ENCODE measurements at places on chromosomes 2 and 18.

GRCh38 chr18:54503131-54503894 lies 87.7 kb upstream of the DYNAP start:
- DNase-seq, result no peak

DNA sequence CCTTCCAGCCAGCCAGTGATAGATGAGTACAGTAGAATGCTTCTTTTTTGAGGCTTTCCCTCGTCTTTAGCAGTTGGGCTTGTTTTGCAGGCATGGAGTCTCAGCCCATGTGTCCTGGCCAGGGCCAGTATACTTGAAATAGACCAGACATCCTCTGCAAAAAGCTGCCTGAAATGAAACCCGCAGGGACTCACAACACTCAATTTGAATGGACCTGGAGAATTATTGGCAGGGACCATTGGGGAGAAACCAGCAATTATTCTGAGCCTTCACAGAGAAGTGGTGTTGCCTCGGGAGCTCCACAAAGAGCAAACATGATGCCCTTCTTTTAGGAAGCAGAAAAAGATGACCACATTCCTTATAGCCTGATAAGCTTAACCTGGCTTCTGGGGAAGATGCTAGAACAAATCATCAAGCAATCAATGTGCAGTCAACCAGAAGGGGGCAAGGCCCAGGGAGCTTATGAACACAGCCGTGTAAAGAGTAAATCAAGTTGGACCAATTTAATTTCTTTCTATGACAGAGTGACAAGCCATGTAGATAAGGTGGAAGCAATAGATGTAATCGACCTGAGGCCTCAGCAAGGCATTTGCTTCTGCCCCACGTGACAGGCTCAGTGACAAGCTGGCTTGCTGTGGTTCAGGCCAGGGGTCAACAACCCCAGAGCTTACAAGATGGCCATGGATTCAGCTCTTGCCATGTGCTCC lies 42.1 kb downstream of the BOD1L2 start:
- DNase-seq, result no peak

DNA sequence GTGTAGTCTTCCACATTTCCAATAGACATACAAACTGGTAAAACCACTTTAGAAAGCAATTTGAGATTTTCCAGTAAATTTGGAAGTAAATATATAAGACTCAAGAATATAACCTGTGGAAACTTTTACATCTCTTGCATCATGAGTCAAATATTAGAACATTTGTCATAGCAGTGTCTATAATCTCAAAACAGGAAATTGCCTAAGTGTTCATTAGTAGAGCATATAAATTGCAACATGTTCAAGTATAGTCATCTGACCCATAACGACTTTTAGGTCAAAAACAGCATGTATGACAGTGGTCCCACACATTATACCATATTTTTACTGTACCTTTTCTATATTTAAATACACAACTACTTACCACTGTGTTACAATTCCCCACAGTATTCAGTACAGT lies 555.9 kb upstream of the VRK2 start:
- no peak for DNase-seq

DNA sequence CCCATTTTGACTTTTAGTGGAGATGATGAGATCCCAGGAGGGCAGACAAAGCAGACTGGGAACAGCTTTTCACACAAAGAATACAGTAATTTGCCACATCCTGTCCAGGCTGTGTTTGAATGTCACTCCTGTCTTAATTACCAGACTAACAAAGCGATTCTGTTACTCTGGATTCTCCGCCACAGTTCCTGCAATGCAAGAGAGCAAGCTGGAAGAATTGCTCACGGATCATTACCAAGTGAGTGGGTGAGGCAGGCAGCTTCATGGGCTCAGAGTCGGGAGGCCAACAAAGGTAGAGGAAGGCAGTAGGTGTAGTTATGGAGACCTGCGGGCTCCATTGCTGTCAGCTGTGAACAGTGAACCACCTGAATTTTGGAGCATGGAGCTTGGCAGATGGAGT lies 250.5 kb upstream of the ATP5MC3 start:
- DNase-seq, result no peak

GRCh38 chr2:238582159-238582558 lies 155.4 kb downstream of the ASB1 start:
- DNase-seq, result no peak

- no peak for DNase-seq
Measured at GRCh38 chr18:8298186-8298585, 311.1 kb upstream of the RAB12 start.

GRCh38 chr2:95388856-95389244 lies 13.7 kb upstream of the FAHD2A start:
- DNase-seq, result no peak

GRCh38 chr2:198638577-198638976 lies 819.2 kb downstream of the SATB2 start:
- DNase-seq, result no peak

DNA sequence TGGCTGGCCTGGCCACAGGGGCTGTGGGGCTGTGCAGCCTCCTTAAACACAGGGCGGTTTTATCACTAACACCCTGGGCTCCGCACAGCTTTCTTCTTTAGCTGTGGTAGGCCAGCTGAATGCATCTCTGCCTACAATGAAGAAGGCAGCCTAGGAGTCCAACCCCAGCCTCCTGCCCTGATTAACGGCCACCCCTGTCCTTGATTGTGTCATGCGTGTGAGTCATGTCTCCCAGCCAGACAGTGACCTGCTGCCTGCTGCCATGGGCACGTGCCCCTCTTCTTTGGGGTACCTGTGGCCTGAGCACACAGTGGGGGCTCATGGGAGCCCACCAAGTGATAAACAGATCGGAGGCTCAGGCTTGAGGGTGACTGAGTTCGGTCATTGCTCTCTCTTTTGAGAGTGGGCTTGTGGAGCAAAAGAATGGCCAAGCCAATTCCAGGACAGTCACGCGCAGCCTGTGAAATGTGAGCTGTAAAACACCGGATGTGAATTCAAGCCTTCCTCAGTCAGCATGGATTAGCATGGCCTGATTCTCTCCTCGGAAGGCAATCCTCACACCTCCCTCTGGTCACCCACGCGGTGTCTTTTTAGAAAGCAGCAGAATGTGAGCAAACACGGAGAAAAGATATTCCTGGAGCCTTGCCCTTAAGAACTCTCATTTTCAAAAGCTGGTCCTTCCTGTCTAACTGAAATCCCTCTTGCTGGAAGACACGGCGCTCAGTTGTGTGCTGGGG lies 144.1 kb downstream of the CELF4 start:
- DNase-seq, result no peak

DNA sequence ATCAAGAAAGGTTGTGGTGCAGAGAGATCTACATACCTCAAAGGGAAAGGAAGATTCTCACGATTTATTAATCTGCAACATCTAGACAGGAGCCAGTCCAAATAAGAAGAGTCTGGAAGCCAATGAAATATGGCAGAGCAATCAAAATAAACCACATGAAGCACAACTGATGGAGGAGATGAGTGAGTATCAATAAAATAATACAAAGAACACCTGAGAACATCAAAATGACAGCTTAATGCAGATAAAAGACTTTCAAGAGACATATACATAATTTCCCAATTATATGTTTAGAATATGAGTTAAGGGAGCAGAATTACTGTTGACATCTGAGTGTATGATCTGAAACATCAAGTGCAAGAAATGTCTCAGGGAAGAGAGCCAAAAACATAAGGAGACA lies 12.5 kb upstream of the DOK6 start:
- DNase-seq, result no peak

GRCh38 chr2:71679491-71679890 lies 226.1 kb downstream of the DYSF start:
- no peak for DNase-seq

DNA sequence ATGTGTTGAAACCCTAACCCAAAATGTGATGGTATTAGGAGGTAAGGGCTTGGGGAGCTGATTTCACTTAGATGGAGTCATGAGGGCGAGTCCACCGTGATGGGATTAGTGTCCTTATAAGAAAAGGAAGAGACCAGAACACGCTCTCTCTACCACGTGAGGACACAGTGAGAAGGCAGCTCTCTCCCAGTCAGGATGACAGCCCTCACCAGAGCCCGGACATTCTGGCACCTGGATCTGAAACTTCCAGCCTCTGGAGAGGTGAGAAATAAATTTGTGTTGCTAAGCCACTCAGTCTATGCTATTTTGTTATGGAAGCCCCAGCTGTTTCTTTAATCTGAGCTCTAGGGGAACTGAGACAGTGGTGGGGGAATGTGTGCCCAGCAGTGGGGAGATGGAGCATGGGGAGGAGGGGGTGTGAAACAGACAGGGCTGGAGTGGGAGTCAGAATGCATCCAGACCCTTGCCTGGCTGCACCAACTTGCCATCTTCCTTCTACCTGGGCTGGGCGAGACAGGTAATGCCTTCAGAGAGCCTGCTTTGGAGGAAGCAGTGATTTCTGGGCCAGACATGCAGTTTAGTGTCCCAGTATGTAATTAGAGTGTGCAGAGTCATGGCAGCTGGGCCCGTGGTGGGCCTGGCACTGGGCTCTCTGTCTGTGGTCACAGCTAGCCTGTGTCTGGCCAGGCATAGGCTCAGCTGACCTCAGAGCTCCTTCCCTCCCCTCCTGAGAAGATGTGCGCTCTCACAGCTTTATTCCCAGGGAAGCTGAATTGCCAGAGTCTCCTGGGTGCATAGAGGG lies 38.1 kb downstream of the RHOB start:
- DNase-seq, result no peak
